ENCODE measurements at places on chromosomes 2 and 18.

GRCh38 chr2:10954856-10955818 lies 43.4 kb downstream of the KCNF1 start:
- no peak for DNase-seq

GRCh38 chr2:9590641-9591040 lies 35.0 kb upstream of the ADAM17 start:
- DNase-seq, result no peak

DNA sequence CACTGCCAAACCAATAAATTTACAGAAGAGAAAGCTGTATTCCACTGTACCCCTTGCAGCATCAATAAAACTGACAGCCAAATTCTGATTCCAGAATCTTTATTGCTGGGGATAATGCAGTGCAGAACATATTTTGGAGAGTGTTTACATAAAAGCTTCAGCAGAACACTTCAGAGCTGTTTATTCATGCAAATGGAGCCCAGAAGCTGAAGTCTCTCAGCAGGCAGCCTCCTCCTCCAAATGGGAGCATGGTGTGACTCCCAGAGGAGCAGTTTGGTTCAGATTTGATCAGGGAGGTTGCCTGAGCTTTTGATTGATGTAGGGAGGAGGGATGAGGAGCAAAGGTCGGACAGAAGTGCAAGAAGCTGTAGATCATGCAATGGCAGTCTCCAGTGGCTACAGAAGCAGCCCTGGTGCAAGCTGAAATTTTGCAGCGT lies 22.4 kb downstream of the LHCGR start:
- DNase-seq, result no peak

- no peak for DNase-seq
Measured at GRCh38 chr2:142174176-142174575, 43.4 kb upstream of the LRP1B start.

GRCh38 chr2:2791031-2791430 lies 460.0 kb upstream of the MYT1L start:
- no peak for DNase-seq

DNA sequence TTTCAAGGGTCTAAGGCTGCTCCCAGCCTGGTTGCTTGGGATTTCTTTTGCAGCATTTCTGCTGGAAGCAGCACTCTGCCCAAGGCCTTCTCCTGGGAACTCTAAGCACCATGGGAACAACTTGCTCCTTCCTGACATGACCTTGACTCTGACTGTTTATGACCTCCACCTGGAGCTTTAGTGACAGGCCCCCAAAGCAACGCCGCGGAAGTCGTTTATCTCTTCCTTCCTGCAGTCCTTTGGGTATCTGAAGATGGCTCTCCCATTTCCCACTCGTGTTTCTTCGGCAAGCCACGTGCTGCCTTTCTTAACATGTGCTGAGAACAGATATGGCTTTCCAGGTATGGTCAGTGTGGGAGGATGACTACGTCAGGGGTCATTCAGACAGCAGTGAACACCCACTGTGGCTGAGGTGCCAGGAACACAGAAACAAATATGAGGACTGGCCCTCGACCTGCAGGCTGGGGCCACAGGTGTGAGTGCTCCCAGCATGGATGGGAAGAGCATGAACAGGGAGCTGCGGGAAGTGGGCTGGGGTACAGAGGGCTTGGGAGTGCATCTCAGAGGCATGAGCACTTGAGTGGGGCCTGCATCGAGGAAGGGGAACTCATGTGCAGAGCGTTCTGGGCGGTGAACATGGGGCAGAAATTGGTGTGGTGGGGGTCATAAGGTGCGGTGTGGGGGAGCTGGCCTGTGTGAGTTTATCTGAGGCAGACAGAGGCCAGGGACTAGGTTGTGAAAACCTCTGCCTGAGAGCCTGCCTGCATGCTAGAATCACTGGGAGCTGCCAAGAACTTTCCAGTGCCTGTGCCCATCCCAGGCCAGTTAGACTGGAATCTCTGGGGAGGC lies 140.5 kb downstream of the TSN start:
- DNase-seq, result no peak

GRCh38 chr2:169975221-169975620 lies 148.0 kb downstream of the UBR3 start:
- no peak for DNase-seq

- no peak for DNase-seq
Measured at GRCh38 chr18:9418047-9418690, 57.1 kb upstream of the RALBP1 start.

- DNase-seq, result no peak
Measured at GRCh38 chr2:231359441-231359840, 36.1 kb upstream of the B3GNT7 start.

- no peak for DNase-seq
Measured at GRCh38 chr2:9010866-9011265, 7.4 kb upstream of the MBOAT2 start.

DNA sequence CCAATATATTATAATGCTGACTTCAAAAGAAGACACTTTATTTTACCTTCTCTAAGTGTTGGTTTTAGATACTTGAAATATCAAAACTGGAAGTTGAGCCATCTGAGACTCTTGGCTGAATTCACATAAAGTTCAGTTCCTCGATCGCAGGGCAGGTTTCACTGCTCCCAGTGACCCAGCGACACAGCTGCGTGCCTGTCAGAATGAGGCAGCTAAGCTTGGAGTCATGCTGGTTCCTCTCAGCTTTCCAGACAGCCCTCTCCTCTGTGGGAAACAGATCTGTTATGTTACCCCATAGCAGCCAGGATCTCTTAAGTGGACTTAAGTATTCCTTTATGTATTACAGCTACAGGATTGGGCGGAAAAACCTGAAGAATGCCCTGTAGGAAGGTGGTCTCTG lies 142.8 kb upstream of the ALPP start:
- no peak for DNase-seq

DNA sequence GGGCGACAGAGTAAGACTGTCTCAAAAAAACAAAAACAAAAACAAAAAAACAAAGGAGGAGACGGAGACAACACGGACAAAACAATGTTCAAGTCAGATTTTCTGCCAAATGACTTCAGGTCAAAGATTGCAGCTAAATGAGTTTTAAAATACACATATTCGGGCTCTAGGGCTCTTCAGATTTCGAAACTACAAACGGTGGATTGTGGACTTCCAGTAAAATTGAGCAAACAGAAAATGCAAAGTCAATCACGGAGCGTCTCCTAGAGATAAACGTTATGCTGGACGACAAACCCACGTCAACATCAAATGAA lies 558 bp downstream of the MRPS5 start:
- DNase-seq, result no peak

GRCh38 chr18:33735428-33735827 lies 157.4 kb downstream of the ASXL3 start:
- no peak for DNase-seq

- no peak for DNase-seq
Measured at GRCh38 chr2:149908726-149909683, 321.4 kb upstream of the MMADHC start.

DNA sequence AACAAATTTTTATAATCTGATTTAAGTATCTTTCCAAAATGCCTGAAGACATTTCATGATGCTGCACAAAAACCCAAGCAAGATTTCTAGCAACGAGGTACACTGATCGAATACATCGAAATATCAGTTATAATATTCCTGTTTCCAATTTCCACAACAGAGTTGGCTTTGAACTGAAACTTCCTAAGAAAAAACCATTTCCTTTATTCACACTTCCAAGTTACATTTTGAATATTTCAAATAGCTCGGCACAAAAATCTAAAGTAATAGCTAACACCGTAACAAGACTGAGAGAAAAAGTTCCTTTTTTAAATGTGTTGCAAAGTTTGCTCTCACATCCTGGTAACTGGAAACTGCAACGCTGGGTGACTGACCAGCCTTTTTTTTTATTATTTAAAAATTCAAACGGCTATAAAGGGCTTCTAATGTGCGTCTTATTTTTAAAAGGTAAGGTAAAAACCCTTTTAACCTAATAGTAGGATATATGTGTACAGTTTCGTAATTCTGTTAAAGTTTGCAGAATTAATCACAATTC lies 1.7 kb downstream of the HNRNPLL start:
- DNase-seq, result no peak

GRCh38 chr2:136319237-136319636 lies 201.3 kb upstream of the CXCR4 start:
- no peak for DNase-seq

- DNase-seq, result no peak
Measured at GRCh38 chr2:190382851-190383250, 25.3 kb upstream of the MFSD6 start.

GRCh38 chr2:108367561-108368175 lies 10.1 kb upstream of the SULT1C4 start:
- DNase-seq, result no peak

DNA sequence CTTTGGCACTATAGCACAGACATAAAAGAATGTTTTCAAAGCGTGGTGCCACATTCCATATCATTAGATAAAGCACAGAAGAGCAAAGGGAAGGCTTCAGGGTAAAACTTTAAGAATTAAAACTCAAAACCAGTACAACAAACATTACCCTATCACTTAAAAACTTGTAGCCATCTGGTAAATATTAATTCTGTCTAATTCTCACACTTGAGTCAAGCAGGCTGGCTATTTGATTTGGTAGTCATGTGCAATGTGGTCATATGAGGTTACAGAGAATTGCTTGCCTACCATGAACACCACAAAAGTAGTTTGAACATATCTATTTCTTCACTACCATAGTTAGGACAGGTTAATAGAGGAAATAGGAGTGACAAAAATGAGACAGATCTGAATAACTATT lies 244.9 kb downstream of the IRS1 start:
- no peak for DNase-seq

DNA sequence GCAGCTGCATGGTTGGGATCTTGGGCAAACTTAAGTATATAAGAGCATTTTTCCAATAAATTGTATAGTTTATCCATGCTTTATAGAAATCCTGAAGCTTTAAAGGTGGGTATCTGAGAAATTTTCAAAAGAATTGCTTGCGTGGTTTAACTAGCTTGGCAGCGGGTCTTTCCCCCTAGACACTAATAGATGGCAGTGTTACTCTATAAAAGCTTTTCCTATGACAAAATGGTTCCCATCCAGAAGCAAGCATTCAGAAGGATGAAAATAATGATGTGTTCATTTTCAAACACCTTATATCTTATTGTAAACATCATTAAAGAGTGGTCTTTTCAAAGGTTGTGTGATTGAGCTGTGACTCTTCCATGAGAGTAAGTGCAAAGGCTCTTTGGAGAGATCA lies 45.9 kb downstream of the KDM3A start:
- no peak for DNase-seq

- DNase-seq, result no peak
Measured at GRCh38 chr2:147636238-147636882, 208.5 kb upstream of the ACVR2A start.

- DNase-seq, result no peak
Measured at GRCh38 chr18:48250362-48250907, 158.7 kb downstream of the ZBTB7C start.

GRCh38 chr18:45449418-45450227 lies 165.7 kb upstream of the SLC14A2 start:
- peak; percentile 30 for DNase-seq

GRCh38 chr2:107337209-107337898 lies 451.4 kb upstream of the ST6GAL2 start:
- peak; percentile 11 for DNase-seq

- no peak for DNase-seq
Measured at GRCh38 chr2:178517496-178517895, 37.2 kb downstream of the PLEKHA3 start.

- no peak for DNase-seq
Measured at GRCh38 chr18:67475673-67476072, 40.8 kb downstream of the DSEL start.

DNA sequence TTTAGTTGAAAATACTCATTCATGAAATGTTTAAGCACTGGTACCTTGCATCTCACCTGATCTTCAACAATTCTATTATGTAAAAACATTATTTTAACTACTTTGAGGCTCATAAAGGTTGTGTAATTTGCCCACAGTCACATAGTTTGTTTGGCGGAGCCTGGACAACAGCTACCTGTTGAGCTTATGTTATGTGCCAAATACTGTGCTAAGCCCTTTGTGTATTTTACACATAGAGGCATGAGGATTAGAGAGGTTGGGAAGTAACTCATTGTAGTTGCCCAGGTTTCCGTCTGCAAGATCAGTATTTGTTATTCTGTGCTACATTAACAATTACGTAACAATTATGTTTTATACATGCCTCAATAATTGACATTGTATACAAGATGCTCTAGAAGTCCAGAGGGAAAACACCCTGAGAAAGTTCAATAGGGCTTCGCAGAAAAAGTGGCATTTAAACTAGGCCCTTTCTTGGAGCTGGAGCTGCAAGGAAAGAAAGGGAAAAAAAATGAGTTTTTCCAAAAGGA lies 80.4 kb downstream of the BOLA3 start:
- no peak for DNase-seq

DNA sequence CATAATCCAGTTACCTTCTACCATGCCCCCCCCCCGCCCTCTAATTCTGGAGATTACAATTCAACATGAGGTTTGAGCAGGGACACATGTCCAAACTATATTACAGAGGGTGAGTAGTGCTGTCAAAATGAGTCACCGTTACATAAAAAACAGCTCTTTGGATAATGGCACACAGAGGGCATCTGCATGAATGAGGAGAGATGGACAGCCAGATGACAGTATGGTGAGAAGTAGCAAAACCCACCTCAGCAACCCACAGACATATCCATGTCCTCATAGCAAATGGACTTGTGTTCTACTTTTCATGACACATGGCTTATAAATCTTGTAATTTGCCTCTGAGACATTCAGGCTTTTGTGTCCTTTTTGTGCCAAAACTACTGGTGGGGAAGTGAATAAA lies 132.0 kb downstream of the EML6 start:
- DNase-seq, result no peak

GRCh38 chr2:230900336-230900995 lies 24.6 kb downstream of the GPR55 start:
- DNase-seq, result no peak

DNA sequence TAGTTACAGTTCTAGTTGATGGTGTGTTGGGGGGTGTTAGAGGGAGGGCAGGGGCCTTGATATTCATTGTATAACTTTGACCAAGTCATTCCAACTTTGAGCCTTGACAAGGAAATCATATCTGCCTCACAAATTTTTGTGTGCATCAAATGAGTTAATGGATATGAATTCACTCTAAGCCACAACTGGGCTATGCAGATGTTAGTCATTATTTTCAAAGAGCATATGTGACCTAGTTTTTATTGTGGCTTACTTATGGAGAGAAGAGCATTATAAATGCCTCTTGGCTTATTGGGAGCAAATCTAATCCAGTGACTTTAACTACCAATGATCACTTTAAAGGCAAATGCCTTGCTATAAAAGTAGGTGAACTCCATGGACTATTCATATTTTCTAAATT lies 250.2 kb downstream of the LPIN1 start:
- DNase-seq, result no peak
